ENCODE measurements at places on chromosomes 6 and 20.
A peak's percentile ranks its signal among the peaks of the same experiment; 100 is the strongest.

DNA sequence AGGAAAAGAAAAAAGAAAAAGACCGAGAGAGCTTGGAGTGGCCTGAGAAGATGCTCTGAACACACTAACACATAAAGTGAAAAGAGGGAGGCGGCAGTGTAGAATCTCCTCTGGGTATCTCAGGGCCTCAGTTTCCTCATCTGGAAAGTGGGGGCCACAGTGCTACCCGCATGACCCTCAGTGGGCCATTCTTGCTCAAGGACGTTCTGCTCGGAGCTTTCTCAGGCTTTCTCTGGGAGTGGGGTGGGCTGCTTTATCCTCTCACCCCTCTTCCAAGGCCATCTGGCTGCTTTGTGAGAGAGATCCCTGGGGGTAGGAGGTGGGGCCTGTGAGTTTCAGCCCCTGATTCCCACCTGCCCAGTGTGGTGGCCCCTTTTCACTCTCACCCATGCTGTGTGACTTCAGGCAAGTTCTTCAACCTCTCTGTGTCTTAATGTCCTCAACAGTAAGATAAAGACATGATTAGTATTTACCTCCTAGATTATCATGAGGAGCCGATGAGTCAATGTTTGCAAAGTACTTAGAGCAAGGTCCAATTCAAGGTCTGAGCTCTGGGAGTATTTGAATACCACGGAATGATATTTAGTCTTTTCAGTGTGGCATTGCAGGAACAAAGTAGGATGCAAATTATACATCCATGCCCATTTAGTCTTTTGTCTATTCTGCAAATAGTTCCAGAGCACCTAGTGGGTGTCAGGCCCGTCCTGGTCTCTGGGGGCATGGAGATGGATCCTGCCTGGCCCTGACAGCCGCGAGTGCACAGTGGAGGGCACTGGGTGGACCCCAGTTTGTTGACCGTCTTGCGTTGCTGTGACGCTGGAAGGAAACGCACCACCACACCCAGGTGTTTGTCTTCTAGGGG is 34.3 kb downstream of the SRC start:
- peak; percentile 52 for DNase-seq

GRCh38 chr6:139296927-139297326 is 5.1 kb upstream of the TXLNB start:
- no peak for DNase-seq

DNA sequence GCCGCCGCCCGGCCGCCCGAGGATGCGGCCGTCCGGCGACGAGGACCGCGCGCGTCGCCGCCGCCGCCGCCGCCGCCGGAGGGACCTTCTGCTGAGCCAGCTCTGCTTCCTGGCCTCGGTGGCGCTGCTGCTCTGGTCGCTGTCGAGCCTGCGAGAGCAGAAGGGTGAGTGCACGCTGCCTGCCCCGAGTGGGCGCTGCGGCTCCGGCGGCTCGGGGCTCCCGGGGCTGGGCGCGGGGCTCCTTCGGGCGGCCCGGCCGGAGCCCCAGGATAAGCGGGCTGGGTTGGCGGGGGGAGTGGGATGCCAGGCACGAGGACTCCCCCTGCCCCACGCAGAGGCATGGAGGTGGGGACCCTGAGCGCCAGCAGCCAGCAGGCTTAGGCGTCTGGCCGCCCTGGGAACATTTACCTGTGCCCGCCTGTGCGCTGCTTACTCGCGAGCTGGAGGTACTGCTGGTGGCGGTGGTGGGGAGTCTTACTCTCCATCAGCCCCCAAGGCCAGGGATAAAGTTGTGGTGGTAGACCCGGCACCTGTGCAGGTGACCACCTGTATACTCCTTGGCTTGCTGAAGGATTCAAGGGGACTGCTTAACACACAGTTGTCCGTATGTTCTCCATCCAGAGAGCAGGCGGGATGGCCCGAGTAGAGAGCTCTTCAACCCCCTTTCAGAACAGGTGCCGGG is 520 bp downstream of the SLC24A3 start:
- peak; percentile 44 for DNase-seq

DNA sequence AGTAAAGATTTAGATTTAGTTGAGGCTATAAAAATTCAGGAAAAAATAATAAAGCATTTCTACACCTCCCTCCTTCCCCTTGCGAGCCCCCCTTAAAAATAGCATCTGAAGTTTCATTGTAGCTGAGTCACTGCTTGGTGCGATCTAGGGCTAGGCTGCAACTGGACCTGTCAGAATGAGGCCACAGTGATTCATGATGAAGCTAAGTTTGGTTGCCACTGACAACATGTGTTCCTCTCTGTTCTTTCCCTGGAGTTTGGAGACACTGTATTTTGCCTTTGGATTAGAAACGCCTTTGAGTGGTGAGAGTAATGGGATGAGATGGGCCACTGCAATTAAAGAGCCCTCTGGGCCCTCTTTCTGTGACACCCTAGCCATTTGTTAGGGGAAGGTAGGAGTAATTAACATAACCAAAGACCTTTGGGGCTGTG is 334.1 kb downstream of the NRN1 start:
- no peak for DNase-seq

GRCh38 chr6:36563928-36564284 is 16.6 kb upstream of the STK38 start:
- DNase-seq: no peak

DNA sequence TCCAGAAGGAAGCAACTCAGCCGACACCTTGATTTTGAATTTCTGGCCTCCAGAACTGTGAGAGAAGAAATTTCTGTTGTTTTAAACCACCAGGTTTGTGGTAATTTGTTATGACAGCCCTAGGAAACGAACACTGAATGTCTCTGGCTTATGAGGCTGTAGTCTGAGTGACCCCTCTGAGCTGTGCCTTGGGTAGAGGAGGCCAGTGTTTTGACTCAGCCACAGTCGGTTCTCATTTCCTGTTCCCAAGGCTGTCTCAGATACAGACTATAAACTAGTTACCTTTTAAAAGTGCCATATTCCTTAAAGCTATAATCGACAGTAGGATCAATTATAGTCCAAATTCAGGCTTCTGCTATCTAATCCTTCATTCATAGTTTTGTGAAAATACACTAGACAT is 391.2 kb upstream of the MAP3K7 start:
- DNase-seq: no peak

DNA sequence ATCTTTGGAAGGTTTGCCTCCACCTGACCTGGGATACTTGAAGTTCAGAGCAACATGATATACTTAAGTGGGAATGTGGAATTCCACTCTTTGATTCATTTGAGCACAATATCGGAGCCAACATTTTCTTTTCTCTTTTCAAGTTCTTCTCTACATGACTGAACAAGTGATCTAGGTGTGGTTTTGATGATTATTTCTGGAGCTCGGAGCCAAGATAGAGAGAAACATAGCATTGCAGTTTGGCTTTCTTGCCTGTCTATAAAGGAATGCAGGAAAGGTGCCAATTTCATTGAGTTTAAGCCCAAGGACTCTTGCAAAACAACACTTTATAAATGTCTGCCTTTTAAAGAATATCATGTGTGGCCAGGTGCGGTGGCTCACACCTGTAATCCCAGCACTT is 124.2 kb upstream of the FAM83B start:
- DNase-seq: no peak

- DNase-seq: no peak
Measured at GRCh38 chr6:12369355-12369754, 79.2 kb downstream of the EDN1 start.

GRCh38 chr6:161261325-161261724 is 12.5 kb downstream of the AGPAT4 start:
- DNase-seq: no peak

GRCh38 chr6:44494011-44494501 is 106.5 kb downstream of the CDC5L start:
- DNase-seq: no peak

GRCh38 chr20:14634665-14635064 is 297.3 kb upstream of the FLRT3 start:
- no peak for DNase-seq

DNA sequence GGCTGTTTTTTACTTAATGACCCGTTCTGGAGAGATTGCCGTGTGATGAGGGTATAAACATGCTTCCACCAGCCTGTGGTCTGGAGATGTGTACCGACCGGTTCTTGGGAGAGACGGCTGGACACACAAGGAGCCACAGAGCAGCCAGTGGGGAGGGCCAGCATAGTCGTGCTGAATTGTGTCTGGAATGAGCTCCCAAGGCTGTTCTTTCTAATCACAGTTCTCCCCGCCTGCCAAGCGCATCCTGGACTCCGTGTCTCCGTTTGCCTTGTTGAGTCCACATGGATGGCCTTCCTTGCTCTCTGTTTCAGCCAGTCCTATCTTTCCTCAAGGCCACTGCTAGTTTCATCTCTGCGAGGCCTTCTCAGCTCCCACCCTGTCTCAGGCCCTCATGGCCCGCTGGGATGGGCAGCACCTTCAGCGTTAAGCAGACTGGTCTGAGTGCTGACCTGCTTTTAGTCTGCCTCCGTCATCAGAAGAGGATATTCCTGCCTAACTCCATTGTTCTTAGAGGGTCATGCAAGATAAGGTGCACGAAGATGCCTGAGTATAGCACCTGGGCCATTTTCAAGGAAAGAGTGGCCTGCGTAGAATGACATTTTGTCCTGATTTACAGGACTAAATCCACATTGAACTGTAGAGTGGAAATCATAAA is 20.6 kb downstream of the MANBAL start:
- no peak for DNase-seq

GRCh38 chr20:53274365-53274764 is 302.2 kb downstream of the TSHZ2 start:
- no peak for DNase-seq

GRCh38 chr20:61758564-61759200 is 307.0 kb downstream of the TAF4 start:
- no peak for DNase-seq

DNA sequence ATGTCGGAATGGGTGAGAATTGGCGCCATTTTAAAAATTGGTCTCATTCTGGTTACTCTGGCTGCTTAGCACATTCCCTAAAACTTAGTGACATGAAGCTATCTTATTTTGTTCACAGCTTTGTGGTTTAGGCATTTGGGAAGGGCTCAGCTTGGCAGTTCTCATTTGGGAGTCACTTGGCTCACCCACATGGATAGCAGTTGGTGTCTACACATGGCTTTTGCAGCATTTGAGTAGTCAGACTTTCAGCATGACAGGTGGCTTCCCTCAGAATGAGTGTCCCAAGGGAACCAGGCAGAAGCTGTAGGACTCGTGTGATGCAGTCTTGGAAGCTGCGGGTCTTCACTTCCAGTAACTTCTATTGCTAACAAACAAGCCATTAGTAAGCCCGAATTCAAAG is 64.6 kb downstream of the UST start:
- no peak for DNase-seq

DNA sequence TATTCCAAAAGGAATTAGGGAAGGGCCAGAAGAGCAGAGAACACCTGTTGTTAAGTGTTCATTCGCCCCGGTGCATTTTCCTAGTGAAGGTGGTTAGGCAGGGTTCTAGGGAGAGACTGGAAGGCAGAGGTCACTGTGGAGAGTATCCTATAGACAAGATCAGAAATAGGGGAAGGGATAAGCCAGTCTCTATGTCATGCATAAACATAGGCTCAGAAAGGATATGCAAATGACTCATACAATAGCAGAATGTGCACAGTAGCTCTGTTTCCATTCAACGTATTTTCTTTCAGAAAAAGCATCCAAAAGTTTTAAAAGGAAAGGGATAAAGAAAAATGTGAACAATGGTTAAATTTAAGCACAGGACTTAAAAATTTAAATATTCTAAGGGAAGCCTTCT is 47.4 kb downstream of the BMP6 start:
- no peak for DNase-seq

- DNase-seq: no peak
Measured at GRCh38 chr6:168908887-168909286, 344.8 kb downstream of the THBS2 start.

- no peak for DNase-seq
Measured at GRCh38 chr20:24978513-24978912, 14.0 kb downstream of the APMAP start.

DNA sequence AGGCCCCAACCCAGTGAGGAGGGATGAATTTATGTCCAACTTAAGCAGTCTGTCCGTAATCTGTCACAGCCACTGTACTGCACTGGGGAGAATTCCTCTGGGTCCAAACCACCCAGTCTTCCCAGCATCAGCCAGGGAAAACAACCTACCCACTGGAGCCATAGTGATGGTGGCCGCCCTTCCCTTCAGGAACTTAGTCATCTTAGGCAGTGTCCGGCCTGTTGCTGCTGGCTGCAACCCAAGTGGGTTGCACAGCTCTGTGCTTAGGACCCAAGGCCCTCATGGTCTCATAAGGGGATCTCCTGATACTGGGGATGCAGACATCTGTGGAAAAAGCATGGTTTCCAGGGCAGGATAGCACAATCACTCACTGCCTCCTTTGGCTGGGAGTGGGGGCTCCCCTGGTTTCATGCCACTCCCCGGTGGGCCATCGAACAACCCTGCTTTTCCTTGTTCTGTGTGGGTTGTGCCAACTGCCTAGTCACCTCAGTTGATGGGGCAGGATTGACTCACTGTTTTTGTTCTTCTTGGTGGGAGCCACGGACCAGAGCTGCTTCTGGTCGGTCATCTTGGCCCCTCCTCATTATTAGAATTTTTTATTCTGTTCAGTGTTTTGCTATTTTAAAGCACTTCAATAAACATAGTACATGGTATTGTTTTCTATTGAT is 591.9 kb downstream of the DOK5 start:
- no peak for DNase-seq

GRCh38 chr6:110075406-110075805 is 97.3 kb downstream of the GPR6 start:
- no peak for DNase-seq

DNA sequence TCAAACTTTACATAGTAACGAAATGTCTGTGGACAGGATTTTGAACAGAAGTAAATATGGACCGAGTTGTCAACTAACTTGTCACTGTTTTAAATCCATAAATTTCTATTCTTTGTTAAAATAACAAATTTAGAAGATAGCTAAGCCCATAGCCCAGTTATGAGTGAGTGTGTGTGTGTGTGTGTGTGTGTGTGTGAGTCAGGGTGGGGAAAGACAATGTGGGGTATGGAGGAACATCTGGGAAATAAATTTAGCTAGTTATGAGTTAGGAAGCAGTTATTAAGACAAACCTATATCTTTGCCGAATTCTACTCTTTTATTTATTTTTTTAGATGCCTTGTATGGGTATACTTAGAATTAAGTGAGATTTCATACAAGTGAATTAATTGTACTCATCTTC is 9.0 kb downstream of the TPBG start:
- no peak for DNase-seq

DNA sequence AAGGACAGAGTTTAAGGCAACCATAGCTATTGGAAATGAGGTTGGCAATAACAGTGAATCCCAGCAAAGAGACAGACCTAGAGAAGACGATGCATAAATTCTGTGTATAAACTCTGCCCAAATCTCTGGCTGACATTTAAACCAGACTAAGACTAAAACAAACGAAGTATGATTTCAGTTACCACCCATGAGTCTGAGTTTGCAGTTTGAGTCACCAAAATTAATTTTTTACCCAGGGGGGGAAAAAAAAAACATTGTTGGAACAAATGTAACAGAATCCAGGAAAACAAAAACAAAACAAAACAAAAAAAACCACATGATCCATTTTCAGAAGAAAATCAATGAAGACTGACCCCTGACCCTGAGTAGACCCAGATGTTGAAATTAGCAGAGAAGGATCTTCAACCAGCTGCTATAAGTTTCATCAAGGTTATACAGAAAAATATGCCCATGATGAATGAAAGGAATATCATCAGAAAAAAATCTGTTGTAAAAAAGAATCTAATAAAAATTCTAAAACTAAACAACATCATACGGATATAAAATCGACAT is 190.8 kb downstream of the GMDS start:
- no peak for DNase-seq
